ENCODE measurements at places on chromosomes 1 and 21. TPM values are rescaled to one million over a fixed set of nuclear protein-coding genes. Genes with fewer than 3 reads are reported as not detected.

The SLC6A9 gene
- total RNA-seq: 10.2 TPM

The KRTAP19-1 gene
- not detected for total RNA-seq

The KCNT2 gene
- not detected for total RNA-seq

The MPZ gene
- total RNA-seq: 4.4 TPM

The GJC2 gene
- 0.17 TPM for total RNA-seq

The LRRC7 gene
- total RNA-seq: not detected

The ZNF678 gene
- total RNA-seq: 9.5 TPM

The ZNF683 gene
- total RNA-seq: not detected

The GPR161 gene
- total RNA-seq: 0.29 TPM

The FBXO28 gene
- 9.6 TPM for total RNA-seq

The TGFB2 gene
- not detected for total RNA-seq

The CASZ1 gene
- total RNA-seq: 1.7 TPM

The MAN1C1 gene
- 4.9 TPM for total RNA-seq

The KRTAP10-8 gene
- not detected for total RNA-seq

The TNFRSF4 gene
- 110 TPM for total RNA-seq

The CR2 gene
- total RNA-seq: 0.36 TPM

The RABIF gene
- 5.9 TPM for total RNA-seq

The NUP133 gene
- total RNA-seq: 53.9 TPM

The AMY2A gene
- not detected for total RNA-seq

The TFAP2E gene
- total RNA-seq: 0.27 TPM

All from activated naive CD4-positive, alpha-beta T cell treated with anti-CD3 and anti-CD28 coated beads for 36 hours (primary cell).